Cardiac septum (tissue), 1 donor: ENCODE measurements at places on chromosomes 12 and 14. TPM values are rescaled to one million over a fixed set of nuclear protein-coding genes. Genes with fewer than 3 reads are reported as not detected.

- no peak for DNase-seq
Observed at GRCh38 chr12:6215120-6215807, 15.1 kb downstream of the CD9 start.

- no peak for DNase-seq
Observed at GRCh38 chr12:61915420-61915819, 344.8 kb upstream of the USP15 start.

- DNase-seq = no peak
Observed at GRCh38 chr12:95882080-95882479, 23.3 kb downstream of the SNRPF start.

GRCh38 chr12:80441921-80442320, 2.1 kb upstream of the PTPRQ start:
- DNase-seq = no peak

- DNase-seq = no peak
Observed at GRCh38 chr14:69154779-69155178, 1.9 kb upstream of the DCAF5 start.

CLEC9A gene
- total RNA-seq = not detected

- DNase-seq = no peak
Observed at GRCh38 chr12:71945121-71945520, 6.5 kb downstream of the TPH2 start.

DNA sequence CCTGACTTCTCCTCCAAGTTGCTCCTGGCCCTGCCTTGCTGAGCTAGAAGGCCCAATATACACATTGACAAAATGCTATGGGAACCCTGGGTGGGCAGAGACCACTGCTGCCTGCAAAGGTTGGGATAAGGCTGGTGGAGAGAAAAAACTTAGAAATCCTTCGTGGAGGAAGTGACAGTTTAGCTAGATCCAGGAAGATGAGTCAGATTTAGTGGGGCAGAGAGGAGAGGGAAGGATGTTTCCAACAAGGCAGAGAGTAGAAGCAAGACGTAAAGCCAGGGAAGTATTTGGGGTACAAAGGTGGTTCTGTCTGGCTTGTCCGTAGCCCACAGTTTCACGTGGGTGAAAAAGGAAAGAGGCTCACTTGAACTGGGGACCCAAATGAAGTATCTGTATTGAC, 69.0 kb upstream of the CLMN start:
- no peak for DNase-seq

SERPINA12 gene
- not detected for total RNA-seq

GRCh38 chr14:51094282-51094821, 553 bp downstream of the TRIM9 start:
- DNase-seq = peak; percentile 78

COCH gene
- 0.97 TPM for total RNA-seq
